ENCODE measurements at places on chromosomes 2 and 18.
A peak's percentile ranks its signal among the peaks of the same experiment; 100 is the strongest.

GRCh38 chr2:149015501-149015900 lies 23.0 kb upstream of the LYPD6B start:
- no peak for DNase-seq

DNA sequence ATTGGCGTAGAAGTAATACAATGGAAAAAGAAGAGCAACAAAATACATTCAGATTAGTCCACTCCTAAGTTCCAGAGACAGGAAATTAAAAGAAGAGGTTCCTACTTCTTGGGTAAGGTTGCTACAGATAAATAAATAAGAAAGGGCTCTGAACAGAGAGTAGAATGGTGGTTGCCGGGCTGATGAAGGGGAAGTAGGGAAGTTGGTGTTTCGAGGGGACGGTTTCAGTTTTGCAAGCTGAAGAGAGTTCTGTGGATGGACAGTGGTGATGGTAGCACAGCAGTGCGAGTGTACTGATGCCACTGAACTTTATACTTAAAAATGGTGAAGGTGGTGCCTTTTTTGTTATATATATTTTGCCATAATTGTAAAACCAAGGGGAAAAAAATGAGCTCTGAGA lies 48.2 kb downstream of the CABYR start:
- no peak for DNase-seq

GRCh38 chr18:5197032-5197434 lies at the start of gene AKAIN1:
Gene AKAIN1, minus strand, starts transcription at chr18:5197257. Its CDS starts 204 bp downstream, at chr18:5197053.
- DNase-seq: peak; percentile 38

- DNase-seq: no peak
Observed at GRCh38 chr2:86413296-86414094, 27.7 kb upstream of the KDM3A start.

GRCh38 chr2:28400419-28400818 lies 7.8 kb downstream of the FOSL2 start:
- no peak for DNase-seq

DNA sequence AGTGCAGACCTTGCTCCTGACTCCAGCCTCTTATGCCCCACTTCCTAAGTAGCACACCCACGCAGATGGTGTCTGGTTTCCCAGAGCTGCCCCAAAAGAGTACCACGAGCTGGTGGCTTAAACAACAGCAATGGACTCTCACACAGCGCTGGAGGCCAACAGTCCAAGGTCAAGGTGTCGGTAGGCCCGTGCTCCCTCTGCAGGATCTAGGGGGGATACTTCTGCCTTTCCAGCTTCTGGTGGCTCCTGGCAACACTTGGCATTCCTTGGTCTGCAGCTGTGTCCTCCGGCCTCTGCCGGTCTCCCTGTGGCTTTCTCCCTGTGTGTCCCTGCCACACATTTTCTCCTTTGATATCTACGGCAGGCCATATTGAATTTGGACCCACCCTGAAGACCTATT lies 99.0 kb downstream of the TSHZ1 start:
- no peak for DNase-seq

GRCh38 chr2:62800618-62801017 lies 95.1 kb downstream of the EHBP1 start:
- DNase-seq: no peak

DNA sequence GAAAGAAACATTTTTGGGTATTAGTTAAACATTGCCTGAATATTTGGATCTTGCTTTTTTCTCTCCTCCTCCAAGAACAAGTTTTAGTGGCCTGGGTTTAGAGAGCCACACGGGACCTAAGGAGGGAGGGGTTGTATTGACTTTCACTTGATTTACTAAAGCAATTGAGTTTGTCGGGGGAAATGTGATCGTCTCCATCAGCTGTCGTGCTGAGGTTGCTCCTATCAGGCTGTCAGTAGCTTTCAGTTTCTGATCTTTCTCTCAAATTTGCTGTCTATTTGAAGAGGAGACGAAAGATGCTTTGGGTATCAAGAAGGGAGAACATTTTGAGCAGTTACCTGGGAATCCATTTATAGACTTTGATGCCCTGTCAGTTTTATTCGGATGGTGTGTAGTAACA lies 106.0 kb downstream of the SETBP1 start:
- no peak for DNase-seq

DNA sequence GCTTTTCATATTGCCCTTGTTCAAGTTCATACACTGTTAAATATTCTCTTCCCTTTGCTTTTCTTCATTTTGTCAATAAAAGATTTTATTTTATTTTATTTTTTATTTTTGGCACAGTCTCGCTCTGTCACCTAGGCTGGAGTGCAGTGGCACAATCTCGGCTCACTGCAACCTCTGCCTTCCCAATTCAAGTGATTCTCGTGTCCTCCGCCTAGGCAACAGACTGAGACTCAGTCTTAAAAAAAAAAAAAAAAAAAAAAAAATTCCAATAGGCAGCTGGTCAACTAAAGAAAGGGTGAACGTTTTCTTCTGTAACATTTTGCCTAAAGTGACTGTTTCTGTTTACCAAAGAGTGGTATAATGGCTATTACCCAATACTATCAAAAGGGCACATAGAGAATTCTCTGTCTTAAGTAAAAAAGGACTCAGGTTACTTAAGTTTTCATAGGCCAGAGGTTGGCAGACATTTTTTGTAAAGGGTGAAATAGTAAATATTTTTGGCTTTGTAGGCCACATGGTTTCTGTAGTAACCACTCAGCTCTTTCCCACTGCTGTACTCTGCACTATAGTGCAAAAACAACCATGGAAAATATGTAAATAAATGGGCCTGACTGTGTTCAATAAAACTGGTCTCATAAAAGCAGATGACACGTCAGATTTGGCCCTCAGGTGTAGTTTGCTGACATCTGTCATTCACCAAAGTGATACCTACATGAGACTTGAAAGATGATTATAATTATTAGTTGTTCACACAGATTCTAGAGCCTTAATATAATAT lies 113.4 kb downstream of the MIB1 start:
- no peak for DNase-seq

GRCh38 chr2:54701029-54701428 lies 22.4 kb upstream of the EML6 start:
- no peak for DNase-seq

- no peak for DNase-seq
Observed at GRCh38 chr2:61693744-61694143, 155.6 kb upstream of the XPO1 start.

DNA sequence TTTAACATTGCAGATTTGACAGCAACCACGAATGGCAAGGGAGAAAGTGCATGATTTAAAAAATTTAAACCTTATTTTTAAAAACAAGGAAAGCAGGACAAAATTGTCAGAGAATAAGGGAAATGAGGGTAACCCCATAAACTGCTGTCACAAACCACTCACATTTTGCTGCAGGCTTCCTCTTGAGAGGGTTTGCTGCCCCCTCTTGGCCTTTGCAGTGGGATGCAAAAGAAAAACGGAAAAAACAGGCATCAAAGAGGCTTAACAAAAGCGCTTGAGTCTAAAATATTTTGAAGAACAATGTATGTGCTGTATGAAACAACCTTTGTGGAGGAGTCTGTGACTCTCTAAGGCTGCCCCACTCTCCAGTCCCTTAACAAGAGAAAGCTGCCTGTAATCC lies 91.6 kb downstream of the TMX3 start:
- peak; percentile 14 for DNase-seq

GRCh38 chr2:68936427-68936826 lies 16.3 kb downstream of the GKN2 start:
- no peak for DNase-seq

GRCh38 chr2:224444021-224444420 lies 42.1 kb upstream of the FAM124B start:
- no peak for DNase-seq

DNA sequence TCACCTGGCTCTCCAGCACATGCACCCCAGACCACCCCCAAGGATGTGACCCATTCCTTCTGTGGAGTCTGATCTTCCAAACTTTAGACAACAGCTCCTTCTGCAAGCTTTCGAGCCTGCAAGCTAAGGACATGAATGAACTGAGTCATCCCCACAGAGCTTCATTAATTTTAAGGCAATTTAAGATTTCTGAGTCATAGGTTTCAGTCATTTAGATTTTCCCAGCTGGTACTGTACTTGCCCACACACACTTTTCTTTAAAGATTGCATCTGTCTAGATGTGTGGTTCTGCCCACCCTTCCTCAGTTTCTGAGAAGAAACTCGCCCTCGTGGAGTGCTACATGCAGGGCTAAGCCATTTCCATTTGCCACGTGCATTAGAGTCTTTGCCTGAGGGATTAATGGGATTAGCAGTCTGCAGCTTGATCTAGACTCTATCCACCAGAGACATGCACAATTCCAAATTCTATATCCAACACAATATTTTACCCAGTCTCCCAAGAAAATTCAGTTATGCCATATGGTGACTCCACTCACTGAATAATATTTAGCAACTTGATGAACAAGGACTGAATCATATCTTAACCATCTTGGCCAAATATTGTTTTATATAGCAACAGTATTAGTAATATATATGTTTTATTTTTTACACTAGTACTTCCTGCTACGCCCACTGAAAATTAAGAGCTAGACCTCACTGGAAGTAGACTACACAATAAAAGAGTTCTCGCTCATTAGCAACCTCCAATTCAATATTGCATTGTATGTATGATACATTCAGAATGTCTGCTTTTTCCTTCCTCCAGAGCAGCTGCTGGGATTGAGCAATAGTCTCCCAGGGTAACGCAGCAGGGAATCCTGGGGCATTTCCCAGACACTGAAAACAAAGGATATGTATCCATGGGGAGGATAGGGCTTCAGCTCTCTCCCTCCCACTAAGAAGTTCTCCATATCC lies 14.3 kb upstream of the TRIB2 start:
- no peak for DNase-seq

GRCh38 chr2:76075126-76075525 lies 364.4 kb upstream of the GCFC2 start:
- no peak for DNase-seq
